ENCODE measurements at places on chromosomes 11 and 22.

GRCh38 chr11:116797816-116798215 is 6.1 kb upstream of the APOA5 start:
- no peak for DNase-seq

DNA sequence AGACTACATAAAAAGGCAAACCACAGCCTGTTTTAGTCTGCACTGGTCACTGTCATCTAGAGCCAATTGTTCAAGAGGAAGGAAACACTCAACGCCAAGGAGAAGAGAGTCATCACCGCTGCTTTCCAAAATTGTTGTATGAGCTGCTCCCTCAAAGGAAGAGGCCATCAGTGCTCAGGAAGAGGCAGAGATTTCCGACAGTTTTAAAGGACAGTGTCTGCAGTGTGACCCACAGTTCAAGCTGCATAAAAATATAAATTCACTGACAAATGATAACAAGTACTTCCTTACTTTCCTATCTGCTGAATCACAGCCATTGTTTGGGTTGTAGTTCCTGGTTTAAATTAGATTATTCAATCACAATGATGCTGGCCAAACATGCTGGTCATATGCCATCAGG is 16.4 kb downstream of the PRCP start:
- DNase-seq: no peak

- DNase-seq: no peak
Measured at GRCh38 chr11:72783144-72783905, 10.5 kb downstream of the STARD10 start.

DNA sequence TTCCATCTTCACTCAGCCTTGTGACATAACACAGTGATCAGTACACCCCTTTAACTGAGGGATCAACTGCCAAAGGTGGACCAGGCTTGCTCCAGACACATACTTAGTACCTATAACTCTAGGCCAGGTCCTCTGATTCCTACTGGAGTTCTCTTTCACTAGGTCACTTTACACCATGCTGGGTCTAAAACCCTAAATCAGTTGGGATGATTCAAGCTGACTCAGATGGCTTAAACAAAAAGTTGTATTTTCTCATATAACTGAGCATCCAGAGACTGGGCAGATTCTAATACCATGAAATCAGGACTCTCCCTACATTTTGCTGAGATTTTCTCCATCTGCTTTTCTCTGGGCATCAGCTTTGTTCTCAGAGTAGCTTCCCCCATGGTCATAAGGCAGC is 26.0 kb upstream of the FLI1 start:
- no peak for DNase-seq

DNA sequence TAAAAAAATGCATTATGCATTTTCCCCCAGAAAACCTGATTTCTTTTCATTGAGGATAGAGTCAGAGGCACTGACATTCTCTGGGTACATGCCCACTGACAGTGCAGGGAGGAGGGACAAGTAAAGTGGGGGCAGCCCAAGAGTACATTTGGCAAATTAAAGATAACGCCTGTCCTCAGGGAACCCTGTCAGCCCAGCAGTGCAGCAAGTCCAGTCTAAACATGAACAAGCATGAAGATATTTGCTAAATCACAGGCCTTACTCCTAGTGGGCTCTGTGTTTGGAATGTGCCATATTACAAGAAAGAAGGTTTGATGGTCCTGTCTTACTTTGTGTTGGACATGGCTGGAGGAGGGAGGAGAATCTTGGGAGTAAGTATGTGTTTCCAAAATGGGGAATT is 37.9 kb downstream of the AMOTL1 start:
- no peak for DNase-seq

GRCh38 chr11:1869427-1870325 is 16.8 kb downstream of the LSP1 start:
- DNase-seq: no peak

DNA sequence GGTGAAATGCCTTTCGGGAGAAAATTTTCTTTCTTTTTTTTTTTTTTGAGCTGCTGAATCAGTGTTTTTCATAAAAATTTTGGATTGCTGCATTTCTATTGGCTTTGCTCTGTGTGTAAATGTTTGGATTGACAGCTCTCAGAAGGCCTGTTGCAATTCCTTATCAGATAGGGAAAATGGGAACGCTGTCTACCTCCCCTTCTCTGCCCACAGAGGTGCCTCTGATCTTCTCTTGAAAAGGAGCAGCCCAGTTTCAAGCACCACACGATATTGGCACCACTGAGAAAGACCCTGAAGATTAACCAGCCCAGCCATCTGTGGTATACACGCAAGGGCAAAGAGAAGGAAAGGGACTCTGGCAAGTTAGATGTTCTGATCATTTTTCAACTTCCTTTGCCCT is 1272.2 kb downstream of the LRRC4C start:
- no peak for DNase-seq

DNA sequence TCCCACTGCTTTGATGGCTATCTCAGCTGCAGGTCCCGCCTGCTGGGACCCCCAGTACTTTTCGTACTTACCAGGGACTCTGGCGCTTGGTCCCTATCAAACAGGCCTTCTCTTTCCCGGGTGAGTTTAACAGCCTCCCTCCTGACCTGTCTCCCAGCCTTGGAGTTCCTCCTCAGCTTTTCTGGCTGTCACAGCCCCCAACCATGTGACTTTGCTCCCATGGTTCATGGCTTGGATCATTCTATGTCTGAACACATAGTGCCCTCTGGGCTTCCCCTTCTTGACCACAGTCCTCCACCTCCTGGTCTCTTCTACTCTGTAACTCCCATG is 56.9 kb downstream of the PARVA start:
- no peak for DNase-seq

DNA sequence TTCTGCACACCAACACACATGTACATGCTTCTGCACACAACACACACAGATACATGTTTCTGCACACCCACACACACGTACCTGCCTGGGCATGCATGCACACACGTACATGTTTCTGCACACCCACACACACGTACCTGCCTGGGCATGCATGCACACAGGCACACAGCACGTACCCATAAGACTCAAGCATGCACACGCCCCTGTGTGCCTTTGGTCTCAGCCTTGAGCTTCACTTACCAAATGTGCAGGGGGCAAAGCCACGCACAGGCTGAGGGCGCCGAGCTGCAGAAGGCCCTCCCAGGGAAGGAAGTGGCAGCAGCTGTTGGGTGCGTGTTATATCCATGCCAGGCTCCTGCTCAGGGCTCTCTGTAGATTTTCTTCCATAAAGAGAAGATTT is 34.7 kb upstream of the SMIM38 start:
- DNase-seq: peak; percentile 13

DNA sequence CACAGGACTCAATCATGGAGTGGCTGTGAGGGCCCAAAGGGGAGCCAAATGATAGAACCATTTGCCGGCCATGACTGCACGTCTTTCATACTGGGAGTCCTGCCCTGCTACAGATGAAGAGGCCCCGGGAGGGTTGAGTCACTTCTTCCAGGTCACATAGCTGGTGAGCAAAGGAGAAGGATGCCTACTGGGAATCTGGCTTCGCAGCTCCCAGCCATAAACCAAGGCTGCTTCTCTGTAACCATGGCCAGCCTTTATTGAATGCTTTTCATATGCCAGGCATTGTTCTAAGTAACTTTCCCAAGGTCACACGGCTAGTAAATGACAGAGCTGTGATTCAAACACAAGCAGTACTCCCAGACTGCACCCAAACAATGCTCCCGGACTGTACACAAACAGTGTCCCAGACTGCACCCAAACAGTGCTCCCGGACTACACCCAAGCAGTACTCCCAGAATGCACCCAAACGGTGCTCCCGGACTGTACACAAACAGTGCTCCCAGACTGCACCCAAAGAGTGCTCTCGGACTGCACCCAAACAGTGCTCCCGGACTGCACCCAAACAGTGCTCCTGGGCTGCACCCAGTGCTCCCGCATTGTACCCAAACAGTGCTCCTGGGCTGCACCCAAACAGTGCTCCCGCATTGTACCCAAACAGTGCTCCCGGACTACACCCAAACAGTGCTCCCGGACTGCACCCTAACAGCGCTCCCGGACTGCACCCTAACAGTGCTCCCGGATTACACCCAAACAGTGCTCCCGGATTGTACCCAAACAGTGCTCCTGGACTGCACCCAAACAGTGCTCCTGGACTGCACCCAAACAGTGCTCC is 89.8 kb downstream of the FBXO7 start:
- no peak for DNase-seq

GRCh38 chr11:33894398-33894746 is 2.5 kb upstream of the LMO2 start:
- DNase-seq: no peak

- DNase-seq: no peak
Measured at GRCh38 chr11:86954269-86955110, 705 bp downstream of the FZD4 start.

GRCh38 chr22:45131749-45132148 is 32.0 kb upstream of the NUP50 start:
- DNase-seq: no peak

All from CD4-positive, alpha-beta T cell treated with Interleukin-6 for 4 hours (primary cell).